ENCODE measurements at places on chromosomes 11 and 22.
A peak's percentile ranks its signal among the peaks of the same experiment; 100 is the strongest.

GRCh38 chr11:32885556-32885955, 7.1 kb upstream of the QSER1 start:
- DNase-seq = no peak

- no peak for DNase-seq
Observed at GRCh38 chr11:57283231-57283990, 41.3 kb downstream of the TNKS1BP1 start.

GRCh38 chr11:129861702-129862522, 33.5 kb downstream of the NFRKB start:
- DNase-seq = peak; percentile 18

DNA sequence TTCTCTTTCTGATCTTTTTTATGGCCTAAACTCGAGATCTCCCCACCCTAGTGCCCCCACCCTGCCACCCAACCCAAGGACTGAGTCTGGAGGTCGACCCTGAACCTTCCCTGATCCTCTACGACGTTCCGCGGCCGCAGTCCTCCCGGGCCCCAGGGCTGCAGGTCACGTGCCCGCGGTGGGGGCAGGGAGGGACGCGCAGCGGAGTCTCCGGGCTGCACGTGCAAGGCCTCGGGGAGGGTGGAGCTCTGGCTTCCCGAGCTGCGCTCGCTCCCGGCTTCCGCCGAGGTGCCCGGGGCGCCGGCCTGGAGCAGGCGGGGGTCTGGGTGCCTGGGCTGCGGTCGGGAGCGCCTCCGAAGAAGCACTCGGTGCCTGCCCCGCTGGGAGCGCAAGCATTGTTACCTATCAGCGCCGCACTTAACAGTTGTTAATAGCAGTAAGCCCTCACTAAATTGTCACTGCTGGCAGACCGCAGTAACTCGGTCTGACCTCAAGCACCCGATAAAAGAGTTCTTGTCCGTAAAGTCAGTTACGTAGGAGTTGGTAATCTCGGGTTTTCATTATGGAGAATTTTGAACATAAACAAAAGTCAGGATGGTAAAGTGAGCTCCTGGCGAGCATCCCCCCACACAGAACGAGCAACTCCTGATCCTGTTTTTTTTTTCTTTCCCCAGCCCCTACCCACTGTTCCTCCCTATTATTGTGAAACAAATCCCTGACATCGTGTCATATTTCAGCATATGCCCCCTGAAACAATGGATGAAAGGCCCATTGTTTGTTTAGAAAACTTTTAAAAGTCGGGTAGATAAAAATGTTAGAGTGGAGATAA, 69.7 kb upstream of the EP300 start:
- DNase-seq = peak; percentile 72

DNA sequence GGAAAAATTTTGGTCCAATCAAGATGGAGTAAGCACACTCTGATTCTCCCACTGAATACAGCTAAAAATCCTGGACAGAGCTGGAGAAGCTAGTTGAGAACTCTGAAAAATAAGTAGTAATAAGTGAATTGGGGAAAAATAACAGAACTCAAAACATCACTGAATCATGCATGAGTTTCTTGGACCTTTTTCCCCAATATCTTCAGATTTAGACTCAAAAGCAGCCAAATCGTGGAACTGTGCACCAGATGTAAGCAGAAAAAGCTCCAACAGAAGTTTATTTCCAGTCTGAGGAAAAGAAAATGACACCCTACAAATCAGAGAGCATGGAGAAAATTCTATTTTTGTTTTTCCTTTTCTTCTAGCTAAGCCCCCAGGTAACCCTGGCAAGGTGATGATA, 279.7 kb upstream of the CTSC start:
- no peak for DNase-seq

DNA sequence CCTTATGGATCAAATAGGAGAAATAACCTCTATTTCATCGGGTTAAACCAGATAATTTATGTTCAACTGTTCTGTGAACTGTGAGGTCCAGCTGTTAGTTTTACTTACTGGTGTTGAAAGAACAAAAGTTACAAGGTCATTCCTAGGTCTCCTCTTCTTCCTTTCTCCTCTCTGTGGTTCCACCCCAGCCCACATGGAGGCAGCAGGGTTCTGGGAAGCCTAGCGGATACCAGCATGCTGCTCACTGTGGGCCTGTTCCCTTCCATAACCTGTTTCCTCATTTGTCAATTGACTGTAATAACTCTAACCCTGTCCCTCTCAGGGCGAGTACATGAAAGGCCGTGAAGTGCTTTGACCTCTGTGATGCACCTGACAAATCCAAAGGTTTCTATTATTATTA, 27.8 kb downstream of the RELT start:
- peak; percentile 87 for DNase-seq

DNA sequence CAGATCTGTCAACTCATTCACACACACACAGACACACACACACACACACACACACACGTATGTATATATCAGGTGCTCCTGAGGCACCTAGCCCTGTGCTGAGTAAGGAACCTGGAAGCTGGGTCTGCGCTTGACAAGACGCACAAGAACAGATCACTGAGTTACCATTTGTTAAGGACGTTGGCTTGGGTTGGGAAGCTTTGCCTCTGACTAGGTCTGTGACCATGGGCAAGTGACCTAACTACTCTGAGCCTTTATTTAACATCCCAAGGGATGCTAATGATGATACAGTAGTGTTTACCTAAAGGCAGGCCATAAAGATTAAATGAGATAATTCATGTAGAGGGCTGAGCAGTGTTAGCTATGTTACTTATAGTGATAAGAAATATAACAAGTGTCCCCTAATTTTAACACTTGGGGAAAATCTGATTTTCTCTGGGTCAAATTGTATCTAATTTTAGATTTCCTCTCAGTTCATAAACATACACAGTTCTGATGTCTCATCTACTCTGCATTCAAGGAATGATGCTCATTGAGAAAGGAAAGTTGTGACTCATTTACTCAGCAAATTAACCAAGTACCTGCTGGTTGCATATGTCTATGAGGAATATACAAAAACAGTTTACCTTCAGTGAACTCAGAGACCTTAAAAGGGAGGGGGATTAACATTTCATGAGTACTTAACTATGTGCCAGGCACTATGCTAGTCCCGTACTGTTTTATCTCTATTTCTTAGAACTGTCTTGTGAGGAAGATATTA, 13.6 kb downstream of the RNF185 start:
- DNase-seq = no peak

- DNase-seq = no peak
Observed at GRCh38 chr22:40241200-40241763, 63.6 kb downstream of the TNRC6B start.

- DNase-seq = no peak
Observed at GRCh38 chr11:115207916-115208315, 296.3 kb downstream of the CADM1 start.

DNA sequence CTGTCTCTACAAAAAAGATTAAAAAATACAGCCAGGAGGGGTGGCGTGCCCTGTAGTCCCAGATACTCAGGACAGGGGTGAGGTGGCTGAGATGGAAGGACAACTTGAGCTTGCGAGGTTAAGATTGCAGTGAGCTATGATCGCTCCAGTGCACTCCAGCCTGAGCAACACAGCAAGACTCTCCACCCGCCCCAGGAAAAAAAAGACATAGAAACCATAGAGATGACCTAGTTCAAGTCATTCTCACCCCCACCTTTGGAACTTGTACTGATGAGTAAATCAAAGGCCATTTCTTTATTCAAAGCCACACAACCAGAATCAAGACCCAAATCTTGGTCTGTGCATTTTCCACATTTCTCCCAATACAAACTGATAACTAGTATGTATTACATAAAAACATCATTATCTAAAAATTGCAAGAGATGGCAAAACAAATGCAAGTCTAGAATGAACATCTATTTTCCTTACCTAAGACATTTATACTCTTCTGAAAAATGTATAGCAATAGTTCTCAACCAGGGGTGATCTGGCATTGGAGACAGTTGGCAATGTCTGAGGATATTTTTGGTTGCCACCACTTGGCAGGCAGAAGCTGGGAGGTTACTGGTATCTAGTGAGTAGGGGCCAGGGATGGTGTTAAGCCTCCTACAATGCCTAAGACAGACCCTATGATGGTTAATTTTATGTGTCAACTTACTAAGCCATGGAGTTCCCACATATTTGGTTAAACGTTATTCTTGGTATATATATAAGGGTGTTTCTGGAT, 34.6 kb downstream of the LGR4 start:
- DNase-seq = no peak

DNA sequence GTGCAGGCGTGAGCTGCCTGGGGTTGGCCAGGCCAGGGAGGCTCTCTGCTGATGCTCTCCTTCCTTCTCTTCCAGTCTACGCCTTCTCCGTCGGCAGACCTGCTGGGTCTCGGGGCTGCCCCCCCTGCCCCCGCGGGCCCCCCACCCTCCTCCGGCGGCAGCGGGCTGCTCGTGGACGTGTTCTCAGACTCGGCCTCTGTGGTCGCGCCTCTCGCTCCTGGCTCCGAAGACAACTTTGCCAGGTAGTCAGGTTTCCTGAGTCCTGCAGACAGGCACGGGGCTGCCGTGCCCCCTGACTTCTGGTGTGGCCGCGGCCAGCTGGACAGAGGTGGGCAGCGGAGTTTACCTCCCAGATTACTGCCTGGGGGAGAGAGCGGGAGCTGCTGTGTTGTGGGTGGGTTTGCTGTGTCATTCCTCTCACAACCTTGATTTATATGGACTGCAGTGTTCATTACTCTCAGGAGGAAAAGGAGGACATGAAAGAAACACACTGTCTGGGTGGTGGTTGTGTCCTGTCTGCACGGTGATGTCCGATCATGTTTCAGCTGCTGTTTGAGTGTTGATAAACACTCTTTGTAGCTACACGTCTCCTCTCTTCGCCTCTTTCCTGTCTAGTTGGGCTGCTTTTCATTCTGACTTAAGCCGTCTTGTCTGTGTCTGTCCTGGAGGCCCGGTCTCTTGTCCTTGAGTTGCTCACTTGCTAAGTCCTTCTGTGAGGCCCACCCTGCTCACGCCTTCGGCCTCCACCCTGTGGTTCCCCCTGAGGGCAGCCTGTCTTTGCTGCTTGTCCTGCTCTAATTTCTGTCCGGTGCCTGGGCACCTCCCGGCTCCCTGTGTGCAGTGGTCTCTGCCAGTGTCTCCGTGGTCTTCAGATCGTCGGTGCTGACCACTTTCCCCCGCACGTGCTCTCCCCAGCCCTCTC, 35.9 kb downstream of the MUC6 start:
- DNase-seq = no peak

GRCh38 chr11:47577460-47578041, 1.2 kb downstream of the KBTBD4 start:
- DNase-seq = peak; percentile 27

- DNase-seq = no peak
Observed at GRCh38 chr11:117646411-117646810, 150.6 kb downstream of the DSCAML1 start.

- DNase-seq = no peak
Observed at GRCh38 chr11:61367406-61367805, 5.2 kb downstream of the TMEM138 start.

DNA sequence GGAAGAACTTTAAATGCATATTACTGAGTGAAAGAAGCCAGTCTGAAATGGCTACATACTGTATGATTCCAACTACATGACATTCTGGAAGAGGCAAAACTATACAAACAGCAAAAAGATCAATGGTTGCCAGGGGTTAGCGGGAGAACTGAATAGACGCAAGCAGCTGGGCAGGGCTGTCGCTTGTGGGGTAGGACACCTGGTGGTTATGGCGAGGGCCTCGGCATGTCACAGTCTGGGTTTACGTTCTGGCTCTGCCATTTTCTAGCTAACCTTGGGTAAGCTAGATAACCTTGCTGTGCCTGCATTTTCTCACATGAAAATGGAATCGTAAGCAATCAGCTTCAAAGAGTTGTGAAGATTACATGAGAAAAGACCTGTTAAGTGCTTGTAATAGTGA, 55.2 kb upstream of the SYT13 start:
- no peak for DNase-seq

GRCh38 chr11:69978841-69979614, 99.1 kb upstream of the ANO1 start:
- no peak for DNase-seq

GRCh38 chr11:66281776-66282467, 3.9 kb downstream of the CNIH2 start:
- no peak for DNase-seq

DNA sequence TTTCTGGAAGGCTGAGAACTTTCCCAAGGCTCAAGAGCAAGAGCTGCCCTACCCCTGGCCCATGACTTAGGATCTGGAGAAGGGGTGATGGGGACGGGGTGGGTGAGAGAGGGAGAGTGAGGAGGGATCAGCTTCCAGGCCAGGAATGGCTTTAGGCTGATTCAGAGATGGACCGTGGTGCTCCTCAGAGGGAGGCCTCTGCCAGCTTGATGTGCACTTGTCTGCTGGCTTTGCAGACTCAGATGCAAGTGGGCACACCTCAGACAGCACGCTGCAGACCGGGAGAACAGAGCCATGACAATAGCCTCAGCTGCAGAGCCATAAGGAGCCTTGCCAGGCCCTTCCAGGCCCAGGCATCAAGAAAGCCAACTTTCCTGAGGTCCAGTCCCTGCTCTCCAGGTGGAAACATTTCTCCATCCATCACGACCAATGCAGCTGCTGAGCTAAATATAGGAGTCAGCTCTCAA, 41.3 kb downstream of the ALX4 start:
- no peak for DNase-seq

DNA sequence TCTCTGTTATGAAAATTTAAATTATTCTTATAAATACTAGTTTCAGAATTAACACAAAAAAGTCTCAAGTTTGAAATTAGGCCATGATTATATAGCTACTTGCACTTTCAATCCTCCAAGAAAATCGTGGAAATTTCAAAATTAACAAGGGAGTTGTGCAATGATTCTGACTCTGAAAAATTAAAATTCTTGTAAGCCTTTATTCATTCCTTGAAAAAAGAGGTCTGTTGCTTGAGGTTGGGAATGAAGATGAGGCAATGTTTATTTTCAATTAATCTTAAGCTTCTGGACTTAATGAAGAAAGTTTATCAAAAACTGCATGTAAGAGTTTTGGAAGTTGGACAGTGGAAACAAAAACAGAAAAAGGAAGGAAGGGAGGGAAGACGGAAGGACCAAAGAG, 128.2 kb upstream of the FIBIN start:
- DNase-seq = no peak

DNA sequence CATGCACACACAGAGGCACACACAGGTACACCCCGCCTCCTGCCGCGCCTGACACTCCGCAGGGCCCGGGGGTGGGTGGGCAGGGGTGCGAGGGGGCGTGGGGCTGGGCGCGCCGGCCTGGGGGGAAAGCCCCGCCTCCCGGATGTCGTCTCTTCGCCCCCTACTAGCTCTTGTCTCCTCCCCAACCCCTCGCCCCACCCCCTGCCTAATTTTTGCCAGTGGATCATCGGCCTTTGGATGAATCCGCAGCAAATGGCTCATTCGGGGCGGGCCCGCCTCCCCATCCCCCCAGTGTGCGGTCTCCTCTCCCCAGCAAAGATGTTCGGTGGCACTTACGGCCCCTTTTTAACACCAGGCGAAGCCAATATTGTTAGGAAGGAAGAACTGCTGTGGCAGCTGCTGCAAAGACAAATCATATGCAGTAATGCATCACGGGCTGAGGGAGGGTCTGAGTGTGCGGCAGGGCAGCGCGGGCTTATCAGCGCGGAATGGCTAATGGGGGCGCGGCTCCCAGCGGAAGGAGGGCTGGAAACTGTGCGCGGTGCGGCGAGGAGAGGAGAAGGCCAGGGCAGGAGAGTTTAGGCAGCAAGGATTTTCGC, 13.4 kb upstream of the NECTIN1 start:
- no peak for DNase-seq
